ENCODE measurements at places on chromosomes 2 and 18.
A peak's percentile ranks its signal among the peaks of the same experiment; 100 is the strongest.

- DNase-seq = peak; percentile 73
Measured at GRCh38 chr2:98134172-98135005, 47.4 kb downstream of the VWA3B start.

DNA sequence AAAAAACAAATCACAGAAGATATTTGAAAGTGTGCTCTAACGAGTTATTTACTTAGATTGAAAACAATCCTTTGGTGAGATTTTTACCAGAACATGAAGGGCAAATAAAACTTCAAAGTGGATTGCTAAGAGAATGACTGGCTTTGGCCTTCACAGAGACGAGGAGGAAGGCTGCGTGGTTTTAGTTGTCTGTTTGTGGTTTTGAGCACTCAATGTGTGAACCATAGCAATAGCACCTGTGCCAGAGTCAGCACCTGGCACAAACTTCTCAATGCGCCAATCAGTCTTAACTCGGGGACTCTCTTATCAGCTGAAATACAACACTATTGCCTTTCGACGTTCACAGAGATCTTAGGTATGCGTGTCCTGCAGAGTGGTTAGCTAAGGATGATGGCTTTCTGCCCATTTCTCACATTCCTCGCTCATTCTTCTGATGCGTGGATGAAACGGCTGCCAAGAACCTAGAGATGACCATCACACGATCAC, 70.0 kb downstream of the MBP start:
- DNase-seq = peak; percentile 79

GRCh38 chr2:58533376-58533775, 292.3 kb upstream of the FANCL start:
- DNase-seq = no peak

GRCh38 chr2:37625156-37625555, 46.3 kb downstream of the CDC42EP3 start:
- DNase-seq = no peak

DNA sequence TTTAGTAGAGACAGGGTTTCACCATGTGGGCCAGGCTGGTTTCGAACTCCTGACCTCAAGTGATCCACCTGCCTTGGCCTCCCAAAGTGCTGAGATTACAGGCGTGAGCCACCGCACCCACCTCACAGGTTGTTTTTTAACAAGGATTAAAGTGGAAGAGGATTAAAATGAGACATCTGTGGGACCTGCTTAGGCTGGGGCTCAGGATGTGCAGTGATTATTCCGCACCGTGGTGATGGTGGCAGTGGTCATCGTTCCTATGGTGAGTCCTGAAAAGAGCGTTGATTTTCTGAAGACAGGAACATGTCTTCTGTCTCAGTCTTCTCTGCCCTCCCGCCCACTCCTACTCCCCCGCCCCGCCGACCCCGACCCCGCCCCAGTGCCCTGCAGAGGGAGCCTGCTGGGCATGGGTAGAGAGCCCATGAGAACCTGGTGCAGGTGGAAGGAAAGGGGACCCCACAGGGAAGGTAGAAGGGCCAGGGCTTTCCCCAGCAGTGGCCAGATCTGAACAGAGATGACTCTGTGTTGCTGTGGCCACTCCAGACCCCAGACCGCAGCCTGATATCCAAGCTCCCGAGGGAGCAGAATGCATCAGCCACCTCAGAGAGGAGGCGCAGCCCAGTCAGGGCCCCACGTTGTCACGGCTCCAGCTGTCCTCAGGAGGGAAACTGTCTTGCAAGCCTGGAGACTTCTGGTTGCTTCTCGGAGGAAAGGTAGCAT, 34.5 kb upstream of the FOSL2 start:
- no peak for DNase-seq
